ENCODE measurements at places on chromosomes 11 and 22. TPM values are rescaled to one million over a fixed set of nuclear protein-coding genes. Genes with fewer than 3 reads are reported as not detected.

ANO1 gene
- total RNA-seq, result 5.7 TPM

GRCh38 chr11:82682003-82682751, 51.5 kb downstream of the FAM181B start:
- DNase-seq, result no peak

NRGN gene
- total RNA-seq, result 4.0 TPM

DNA sequence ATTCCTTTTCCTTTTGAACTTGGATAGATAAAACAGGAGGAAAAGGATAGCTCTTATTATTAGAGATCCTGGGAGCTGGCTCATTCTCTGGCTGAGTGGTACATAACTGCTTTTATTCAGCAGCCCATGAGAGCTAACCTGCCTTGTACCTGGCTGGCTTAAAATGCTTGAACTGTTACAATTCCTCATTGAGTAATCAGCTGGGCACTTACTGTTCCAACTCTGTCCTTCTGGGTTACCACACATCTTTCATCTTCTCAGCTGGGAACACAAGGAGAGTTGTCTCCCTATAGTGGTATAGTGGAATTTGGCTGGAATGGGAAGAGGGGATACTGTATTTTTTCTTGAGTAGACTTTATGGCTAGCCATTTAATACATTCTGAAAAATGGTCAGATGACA, 39.8 kb upstream of the SPTBN2 start:
- no peak for DNase-seq

DNA sequence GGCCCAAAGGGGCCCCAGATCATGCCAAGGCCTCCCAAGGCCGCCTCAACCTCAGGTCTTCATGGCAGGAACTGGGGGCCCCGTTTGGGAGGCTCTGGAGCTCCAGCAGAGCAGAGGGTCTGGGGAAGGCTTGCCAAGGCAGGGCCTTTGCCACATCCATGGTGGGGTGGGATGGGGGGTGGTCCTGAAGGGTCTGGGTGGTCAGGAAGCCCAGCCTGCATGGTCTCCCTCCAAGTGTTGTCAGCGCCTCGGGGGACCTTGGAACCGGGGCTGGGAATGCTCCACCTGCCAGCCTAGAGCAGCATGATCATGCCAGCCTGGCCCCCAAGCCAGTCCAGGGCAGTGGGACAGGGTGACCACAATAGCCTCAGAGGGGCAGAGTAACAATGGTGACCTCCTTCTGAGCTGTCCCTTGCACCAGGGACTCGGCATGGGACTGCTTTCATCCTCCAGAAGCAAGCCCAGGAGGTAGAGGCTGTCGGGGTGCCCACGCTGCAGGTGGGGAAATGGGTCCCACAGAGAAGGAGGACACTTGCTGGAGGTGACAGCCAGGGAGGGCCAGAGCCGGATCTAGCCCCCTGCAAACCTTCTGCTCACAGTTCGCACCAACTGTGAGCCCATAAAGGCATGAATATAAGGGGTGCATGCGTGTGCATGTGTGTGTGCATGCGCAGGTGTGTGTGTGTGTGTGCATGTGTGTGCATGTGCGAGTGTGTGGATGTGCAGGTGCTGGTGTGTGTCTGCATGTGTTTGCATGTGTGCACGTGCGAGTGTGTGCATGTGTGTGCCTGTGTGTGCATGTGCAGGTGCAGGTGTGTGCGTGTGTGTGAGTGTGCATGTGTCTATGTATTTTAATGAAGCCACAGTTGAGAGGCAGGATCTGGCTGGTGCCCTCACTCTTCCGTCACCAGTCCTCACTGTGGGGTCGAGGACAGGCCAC, 63.8 kb downstream of the MYEOV start:
- peak; percentile 47 for DNase-seq

MRPL16 gene
- 39.5 TPM for total RNA-seq

TMEM45B gene
- 0.87 TPM for total RNA-seq

OR8D4 gene
- not detected for total RNA-seq

DNA sequence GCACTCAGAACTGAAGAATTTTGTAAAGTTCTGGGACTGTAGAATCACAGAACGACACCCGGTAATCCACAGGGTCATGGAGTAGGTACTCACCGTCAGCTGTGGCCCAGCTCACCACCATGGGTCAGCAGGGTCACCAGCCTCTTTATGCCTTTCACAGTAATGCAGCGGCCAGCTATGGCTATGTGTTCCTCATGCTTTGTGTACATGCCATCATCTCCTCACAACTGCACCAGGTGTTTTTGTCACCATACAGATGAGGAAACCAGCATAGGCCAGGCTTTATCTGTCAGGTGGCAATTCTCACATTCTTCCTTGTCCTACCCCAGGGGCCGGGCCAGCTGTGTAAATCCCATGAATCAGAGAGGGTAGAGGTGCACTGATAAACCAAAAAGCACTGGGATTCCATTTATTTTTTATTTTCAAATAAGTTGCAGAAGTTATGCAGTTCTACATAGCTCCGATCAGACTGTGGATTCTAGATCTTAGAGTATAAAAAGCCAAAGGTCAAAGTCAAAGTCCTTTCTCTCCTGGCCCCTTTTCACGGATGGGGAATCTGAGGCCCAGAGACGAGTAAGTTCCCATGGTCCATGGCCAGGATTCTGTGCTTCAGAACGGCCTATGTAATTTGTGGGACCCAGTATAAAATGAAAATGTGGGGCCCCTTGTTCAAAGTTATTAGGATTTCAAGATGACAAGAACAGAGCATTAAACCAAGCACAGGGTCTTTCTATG, 17.5 kb downstream of the TSKU start:
- peak; percentile 41 for DNase-seq

DNA sequence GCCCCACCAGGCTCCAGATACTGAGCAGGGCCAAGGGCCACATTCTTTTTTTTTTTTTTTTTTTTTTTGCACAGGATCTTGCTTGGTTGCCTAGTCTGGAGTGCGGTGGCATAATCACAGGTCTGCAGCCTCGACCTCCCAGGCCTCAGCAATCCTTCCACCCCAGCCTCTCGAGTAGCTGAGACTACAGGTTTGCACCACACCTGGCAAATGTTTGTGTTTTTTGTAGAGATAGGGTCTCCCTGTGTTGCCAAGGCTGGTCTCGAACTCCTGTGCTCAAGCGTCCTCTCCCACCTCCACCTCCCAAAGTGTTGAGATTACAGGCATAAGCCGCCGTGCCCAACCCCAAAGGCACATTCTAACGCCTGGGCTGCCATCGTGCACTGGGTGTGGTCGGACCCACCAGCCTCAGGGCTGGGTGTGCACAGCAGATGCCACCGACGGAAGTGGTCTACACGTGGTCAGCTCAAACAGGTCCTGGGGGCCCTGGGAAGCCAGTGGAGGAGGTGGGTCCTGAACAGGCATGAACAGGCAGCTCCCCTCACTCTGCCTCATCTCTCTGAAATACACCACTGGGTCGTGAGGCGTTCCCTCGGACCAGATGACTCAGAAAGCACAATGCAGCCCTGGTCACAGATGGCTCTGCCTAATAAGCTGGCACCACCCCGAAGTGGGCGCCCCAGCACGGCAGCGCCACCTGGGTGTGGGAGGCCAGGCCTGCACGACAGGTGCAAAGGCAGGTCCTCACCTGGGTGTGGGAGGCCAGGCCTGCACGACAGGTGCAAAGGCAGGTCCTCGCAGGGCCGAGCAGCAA, 5.1 kb upstream of the B4GALNT4 start:
- DNase-seq, result peak; percentile 90

GRCh38 chr11:111000400-111001080, 245.0 kb upstream of the POU2AF2 start:
- DNase-seq, result no peak

DNA sequence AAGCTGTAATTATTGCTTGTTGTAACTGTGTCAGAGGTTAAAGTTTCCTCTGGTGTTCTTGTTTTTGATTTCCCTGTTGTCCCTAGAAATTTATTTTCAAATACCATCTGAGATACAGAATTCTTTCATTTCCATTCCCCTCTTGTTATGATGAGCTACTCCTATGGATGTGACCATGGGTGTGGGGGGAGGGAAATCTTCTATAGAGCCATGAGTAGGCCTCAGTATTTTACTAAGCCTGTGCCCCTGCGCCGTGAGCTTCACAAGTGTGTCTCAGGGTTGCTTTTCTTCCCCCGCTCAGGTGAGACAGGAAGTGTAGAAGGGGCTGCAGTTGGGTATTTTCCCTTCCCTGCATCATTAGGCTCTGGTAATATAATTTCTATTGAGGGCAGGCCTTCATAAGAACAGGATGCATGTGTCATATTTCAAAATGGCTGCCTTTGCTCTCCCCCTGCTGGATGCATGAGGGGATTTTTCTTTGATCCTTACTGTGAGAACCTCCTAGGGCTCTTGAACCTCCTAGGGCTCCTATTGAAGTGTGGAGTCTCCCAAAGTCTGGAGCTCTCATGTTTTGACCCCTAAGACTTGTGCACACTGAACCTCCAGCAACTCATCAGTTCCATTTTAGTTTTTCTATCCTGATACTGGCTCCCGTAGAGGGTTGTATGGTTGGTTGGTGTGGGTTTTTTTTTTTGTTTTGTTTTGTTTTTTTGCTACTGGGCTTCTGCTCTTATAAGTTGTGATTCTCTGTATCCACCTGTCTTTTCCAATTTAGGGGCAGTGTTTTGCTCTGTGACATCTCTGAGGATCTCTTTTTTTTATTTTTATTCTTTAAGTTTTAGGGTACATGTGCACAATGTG, 658.2 kb downstream of the NTM start:
- DNase-seq, result no peak

DNA sequence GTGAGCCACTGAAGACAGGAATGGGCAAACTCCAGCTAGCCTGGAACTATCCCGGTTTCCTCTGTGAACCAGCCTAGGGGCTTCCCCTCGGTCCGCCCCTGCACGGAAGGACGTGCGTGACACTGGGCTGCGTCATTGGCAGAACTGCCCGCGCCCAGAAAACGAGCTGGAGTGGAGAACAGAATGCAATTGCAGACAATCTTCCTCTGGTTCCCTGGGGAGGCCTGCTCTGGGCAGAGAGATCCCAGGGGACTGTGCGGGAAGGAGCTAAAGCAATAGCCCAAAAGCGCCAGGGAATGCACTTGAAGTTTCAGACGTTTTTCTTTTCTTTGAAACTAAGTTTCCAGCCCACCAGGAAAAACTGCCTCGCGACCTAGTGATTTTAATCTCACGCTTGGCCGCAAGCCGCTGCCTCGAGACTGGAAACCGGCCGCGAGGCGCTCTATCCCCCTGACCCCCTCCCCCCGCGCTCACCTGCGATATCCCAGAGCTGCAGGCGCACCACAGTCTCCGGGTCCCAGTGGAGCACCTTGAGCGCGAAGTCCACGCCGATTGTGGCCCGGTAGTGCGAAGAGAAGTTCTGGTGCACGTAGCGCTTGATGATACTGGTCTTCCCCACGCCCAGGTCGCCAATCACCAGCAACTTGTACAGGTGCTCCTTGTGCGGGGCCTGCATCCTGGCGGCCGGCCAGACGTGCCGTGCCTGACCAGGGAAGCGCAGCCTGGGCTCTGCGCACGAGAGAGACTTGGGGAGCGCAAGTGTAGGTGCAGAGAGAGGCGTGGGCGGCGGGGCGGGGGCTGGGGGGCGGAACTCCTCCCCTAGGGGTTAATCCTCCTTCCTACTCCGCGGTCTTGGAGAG, at the start of gene RAB38:
TSS of gene RAB38 (minus strand) at position 735 of the 860 bp plus-strand sequence. CDS start at position 676, 59 bp downstream.
- DNase-seq, result peak; percentile 90

- DNase-seq, result no peak
Measured at GRCh38 chr11:78311702-78312371, 105.8 kb downstream of the GAB2 start.

GRCh38 chr11:72352859-72353551, 81.3 kb downstream of the CLPB start:
- DNase-seq, result no peak

- no peak for DNase-seq
Measured at GRCh38 chr11:7098235-7098832, 9.5 kb downstream of the RBMXL2 start.

- DNase-seq, result no peak
Measured at GRCh38 chr22:30290342-30291057, 1.2 kb upstream of the CASTOR1 start.

DNA sequence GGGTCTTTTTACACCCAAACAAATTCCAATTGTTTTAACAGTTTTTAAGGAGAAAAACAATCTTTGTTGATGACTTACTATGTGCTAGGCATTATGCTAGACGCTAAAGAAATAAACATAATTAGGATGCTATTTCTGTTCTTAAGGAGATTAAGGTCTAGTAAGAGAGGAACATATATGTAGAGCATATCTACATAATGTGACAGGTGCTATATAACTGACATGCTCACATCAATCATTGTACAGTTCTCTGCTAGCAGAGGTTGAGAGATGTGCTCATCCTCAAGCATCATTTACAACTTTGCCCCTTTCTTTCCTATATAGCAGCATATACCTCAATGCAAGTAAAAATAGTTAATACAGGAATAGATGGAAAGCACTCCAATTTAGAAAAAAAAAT, 37.5 kb downstream of the PDGFD start:
- DNase-seq, result no peak

DNA sequence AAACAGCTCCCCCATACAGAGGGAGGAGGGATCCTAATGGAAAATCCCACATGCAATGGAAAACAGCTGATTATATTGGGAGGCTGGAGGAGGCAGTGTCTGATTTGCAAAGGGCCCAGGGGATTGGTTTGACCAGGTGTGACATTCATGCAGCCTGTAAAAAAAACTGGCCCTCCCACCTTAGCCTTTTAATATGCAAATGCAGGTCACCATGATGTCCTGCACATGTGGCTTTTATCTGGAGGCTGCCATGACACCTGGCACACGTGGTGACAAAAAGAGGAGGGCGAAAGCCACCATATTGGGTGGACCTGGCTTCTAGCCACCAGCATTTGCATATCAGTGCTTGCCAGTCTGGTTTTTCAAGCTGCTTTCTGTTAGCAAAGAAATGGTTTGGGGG, 48.5 kb downstream of the ZNF280B start:
- DNase-seq, result no peak

DDTL gene
- total RNA-seq, result 1.2 TPM

VPS37C gene
- total RNA-seq, result 21.5 TPM

TPBGL gene
- 1.6 TPM for total RNA-seq

AIFM3 gene
- total RNA-seq, result 2.1 TPM

DNA sequence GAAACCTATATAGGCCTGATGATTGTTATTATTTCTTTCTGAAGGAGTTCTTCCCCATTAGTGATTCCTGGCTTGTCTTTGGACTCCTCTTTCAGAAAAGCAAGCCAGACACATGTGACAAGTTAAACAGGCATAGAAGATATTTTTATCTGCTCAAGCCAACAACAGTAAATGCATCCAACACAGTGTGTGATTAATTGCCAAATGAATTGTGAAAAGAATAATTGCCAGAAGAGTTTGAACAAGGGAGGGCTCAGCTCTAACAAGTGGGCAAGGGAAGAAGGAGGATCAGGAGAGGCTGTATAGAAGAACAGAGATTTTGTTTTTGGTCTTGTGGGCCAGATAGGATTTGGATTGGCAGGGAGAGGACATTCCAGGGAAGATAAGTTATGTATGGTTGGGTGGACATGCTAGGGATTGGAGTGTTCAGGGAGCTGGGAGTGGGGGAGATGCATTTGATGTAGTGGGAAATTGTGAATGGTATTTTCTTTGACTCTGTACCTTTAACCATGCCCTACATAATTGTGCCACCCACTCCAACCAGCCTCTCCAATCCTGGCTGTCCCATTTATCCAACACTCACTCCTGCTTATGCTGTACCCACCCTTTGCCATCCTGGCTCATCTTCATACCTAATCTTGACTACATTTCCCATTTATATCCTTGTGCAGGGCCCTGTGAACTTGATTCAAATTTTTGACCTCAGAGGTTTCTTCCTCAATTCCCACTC, 172.8 kb downstream of the RRAS2 start:
- no peak for DNase-seq

GRCh38 chr11:71364176-71364671, 84.0 kb downstream of the DHCR7 start:
- DNase-seq, result peak; percentile 75

OR51E2 gene
- not detected for total RNA-seq

- DNase-seq, result no peak
Measured at GRCh38 chr22:28855355-28856094, 27.8 kb upstream of the ZNRF3 start.

Measured in mesenteric fat pad (tissue), 1 donor.